ENCODE measurements at places on chromosomes 4 and X.

DNA sequence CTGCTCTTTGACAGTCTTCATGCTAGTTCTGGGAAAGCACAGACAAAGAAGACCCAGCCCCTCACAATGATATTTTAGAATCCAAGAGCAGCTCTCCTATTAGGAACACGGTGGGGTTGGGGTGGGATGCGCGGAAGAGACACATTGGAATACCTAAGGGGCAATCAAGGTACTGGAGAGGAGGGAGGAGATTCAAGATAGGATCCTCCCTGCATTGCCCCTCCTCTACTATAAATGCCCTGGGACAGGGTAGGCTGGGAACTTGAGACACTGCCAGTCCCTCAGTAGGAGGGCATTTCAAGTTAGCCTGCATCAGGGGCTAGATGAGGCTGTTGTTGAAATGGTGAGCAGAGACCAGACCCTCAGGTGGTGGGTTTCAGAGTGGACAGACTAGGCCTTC, 5.1 kb downstream of the MAGEB17 start:
- no peak for DNase-seq

- no peak for DNase-seq
Measured at GRCh38 chrX:24242649-24243175, 71.2 kb downstream of the SUPT20HL2 start.

DNA sequence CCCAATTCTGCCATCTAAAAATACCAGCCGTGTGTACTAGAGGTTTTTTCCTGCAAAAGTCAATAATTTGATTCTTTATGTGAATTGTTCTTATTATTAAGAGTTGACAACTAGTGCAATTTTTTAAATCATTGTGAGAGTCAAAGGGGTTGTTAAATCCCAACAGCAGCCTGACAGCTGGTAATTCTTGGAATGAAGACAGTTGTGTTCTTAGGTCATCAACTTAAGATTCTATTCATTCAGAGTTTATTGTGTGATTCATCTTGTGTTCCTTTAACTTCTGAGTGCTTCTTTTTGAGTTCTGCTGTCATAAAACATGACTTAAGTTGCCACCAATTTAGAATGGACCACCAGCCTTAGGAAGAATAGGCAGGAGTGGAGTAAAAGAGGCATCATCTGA, 329.0 kb downstream of the NAF1 start:
- DNase-seq: no peak

DNA sequence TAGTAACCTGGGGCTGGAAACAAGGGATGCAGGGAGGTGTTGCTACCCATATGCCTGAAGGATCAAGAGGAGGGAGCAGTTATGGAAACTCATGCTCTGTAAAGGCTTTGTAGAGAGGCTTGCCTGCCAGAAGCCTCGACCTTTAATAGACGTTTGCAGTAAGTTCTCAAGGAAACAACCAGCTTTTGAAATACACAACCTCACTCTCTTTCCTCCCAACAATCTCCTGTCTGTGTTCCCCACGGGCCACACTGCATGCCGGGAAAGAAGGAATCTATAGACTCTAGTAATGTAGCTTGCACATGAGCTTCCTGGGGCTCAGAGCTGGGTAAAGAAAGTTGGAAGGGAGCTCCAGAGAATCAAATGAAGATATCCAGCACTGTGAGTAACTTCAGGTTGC, 101.6 kb upstream of the PACRGL start:
- no peak for DNase-seq

DNA sequence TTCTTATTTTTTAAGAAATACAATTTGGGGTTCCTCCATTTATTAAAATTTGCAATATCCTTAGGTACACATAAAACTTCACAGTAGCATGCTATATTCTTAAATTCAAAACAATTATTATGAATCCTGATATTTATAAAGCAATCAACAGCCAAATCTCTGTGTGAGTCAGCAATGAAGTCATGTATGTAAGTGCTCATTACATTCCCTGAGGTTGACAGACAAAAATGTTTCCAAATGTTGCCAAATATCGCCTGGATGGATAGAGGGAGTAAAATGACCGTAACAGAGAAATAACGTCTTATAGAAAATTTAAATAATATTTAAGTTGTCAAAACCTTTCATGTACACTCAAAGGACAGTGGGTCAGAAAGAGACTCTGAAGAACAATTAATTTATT, 220.0 kb downstream of the PCDH18 start:
- DNase-seq: no peak

DNA sequence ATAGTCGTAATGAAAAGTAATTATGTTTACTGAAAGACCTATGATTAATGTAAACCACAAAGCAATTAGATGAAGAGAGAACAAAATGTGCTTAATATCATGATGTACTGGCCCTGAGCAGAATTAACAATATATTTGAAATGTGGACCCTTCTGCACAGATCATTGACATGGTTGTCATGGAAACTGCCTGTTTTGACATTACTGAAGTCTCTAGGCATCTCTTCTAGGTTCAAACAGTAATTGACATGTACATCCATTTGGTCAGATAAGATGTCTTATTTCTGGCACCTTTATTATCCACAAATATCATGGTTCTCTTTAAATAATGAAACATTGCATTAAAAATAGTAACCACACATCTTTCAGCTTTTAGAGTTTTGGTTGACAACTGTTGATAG, 251.7 kb upstream of the GNPDA2 start:
- DNase-seq: no peak

- DNase-seq: no peak
Measured at GRCh38 chr4:48227662-48228061, 42.0 kb downstream of the TEC start.

DNA sequence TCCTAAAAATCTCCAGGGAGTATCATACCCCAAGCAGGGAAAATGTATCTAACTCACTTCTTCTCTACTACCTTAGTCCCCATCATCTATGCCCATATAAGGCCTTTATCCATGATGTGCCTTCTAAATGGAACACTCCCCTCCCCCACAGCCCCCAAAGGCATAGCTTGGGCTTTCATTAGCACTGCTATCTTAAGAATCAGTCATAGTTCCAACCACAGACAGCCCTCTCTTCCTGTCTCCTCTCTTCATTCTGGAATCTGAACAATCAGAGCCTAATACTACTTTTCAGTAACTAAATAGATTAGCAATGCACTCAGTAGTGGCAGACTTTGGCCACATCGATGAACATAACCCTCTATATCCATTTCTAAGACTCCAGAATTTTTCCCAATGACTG, 313.2 kb upstream of the DKK2 start:
- DNase-seq: no peak

DNA sequence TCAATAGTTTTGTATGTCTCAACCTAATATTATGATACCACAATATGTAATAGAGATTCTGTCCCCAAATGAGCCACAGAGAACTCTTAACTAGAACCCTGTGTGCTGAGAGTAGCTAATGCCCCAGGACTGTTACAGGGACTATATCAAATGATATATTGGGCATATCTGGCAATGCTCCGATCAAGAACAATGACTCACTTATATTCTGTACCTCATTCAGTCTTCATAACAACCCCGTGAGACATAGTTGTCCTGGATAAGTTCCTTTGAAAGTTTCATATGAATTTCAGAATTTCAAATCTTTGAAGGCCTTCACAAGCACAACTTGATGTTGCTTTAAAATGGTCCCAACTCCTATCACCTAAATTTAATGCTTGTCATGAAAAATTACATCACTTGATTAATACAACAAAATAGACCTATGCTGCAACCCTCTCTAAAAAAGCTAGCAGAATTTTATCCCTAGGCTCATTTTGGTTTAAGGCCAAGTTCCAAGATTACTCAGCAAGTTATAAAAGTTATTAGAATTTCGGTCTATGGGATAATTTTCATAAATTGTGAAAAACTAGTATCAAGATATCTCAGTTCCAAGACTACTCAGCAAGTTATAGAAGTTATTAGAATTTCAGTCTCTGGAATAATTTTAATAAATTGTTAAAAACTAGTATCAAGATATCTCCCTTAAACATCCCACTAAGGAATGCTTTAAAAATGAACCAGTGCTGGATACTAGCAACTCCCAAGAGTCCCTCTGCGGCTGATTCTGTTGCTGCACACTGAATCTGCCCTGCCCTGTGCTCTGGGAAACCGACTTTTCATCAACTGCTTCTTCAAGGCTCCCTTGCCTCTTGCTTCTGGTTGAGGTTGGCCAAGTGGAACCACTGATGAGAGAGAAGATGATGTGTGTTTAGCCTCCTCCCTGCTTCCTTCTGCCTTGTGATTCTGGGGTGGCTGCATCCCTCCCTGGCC, 6.0 kb upstream of the ANXA3 start:
- no peak for DNase-seq

GRCh38 chr4:1686440-1687036, 2.4 kb upstream of the FAM53A start:
- no peak for DNase-seq

GRCh38 chr4:152729466-152729865, 49.7 kb upstream of the TMEM154 start:
- no peak for DNase-seq

GRCh38 chrX:102849396-102849795, 87.7 kb upstream of the RAB40AL start:
- DNase-seq: no peak

DNA sequence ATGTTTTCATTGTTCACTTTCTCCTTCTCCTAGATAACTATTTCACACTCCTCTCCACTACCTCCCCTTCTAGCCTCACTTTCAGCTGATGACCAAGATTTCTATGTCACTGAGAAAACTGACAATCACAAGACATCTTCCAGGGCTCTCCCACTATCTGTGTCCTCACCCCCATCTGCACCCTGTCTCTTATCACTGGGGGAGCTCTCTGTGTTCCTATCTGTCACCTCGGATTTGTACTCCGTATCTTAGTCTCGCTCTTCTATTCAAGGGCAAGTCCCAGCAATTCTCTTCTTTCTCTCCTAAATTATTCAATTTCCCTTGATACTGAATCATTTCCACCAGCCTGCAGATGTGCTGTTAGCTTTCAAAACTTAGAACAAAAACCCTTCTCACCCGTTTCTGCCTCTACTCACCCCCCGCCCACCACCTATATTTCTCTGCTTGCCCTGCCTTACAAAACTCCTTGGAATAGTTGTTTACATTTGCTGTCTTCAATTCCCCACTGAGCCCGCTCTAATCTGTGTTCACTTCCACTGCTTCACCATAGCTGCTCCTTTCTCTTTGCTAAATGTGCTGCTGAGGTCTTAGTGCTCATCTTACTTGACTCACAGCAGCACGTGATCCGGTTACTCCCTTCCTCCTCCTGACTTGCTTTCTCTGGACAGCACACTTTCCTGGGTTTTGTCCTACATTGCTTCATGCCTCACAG, 293.2 kb downstream of the UNC5C start:
- no peak for DNase-seq

- DNase-seq: no peak
Measured at GRCh38 chr4:138090918-138091676, 151.1 kb downstream of the SLC7A11 start.

GRCh38 chrX:101091817-101092216, 6.2 kb upstream of the CENPI start:
- DNase-seq: no peak

- no peak for DNase-seq
Measured at GRCh38 chr4:107468812-107469211, 251.2 kb downstream of the PAPSS1 start.

GRCh38 chrX:10798041-10798440, 177.7 kb upstream of the MID1 start:
- no peak for DNase-seq

DNA sequence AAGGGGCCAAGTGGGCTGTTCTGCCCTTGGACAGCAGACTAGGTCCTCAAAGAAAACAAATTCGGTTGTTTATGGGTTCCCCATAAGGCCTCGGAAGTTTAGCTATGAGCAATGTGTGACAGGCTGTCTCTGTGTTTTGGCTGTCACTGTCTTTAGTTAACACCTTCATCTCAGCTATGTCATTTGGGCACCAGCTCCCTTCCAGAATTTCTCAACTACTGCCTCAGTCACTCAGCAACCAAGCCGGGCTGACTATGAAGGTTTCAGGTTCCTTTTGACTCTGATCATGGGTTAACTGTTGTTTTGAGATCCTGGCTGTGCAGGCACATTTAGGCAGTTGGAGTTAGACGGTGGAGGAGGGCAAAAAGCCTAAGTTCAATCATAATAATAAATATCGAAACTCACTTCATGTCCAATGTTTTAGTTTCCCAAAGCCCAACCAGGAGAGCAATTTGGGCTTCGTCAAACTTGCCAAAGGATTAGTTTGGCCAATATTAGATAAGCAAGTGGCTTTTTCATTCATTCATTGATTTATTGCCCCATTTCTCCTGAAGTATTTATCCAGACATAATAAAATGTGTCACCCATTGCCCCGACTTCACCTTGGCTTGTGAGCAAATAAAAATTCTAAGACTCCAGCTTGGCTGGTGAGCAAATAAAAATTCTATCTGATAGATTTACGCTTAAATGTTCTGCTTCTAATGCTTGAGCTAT, 9.1 kb upstream of the PAGE1 start:
- DNase-seq: no peak

GRCh38 chr4:24655326-24655725, 71.0 kb upstream of the DHX15 start:
- DNase-seq: no peak

- DNase-seq: no peak
Measured at GRCh38 chr4:13984991-13985800, 357.7 kb upstream of the BOD1L1 start.

DNA sequence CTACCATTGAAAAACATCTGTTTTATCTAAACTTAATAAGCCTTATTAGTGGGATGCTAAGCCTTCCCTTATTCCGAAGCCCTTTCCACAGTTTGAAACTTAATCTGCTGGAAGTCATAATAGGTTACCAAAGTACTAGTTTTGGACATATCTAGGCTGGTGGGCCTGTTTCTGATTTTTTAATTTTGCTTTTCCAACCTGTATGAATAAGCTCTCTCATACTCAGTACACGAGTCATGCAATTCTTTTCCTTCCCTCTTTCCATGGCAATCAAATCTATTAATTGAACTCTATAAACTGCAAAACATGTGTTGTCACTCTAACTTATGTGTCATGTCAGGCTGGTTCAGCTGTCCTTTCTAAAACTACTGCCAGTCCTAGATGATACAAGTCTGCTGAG, 91.0 kb downstream of the AMMECR1 start:
- DNase-seq: no peak

- DNase-seq: no peak
Measured at GRCh38 chr4:161186012-161186411, 977.8 kb downstream of the FSTL5 start.

GRCh38 chr4:10045481-10045880, 24.2 kb upstream of the SLC2A9 start:
- DNase-seq: no peak

DNA sequence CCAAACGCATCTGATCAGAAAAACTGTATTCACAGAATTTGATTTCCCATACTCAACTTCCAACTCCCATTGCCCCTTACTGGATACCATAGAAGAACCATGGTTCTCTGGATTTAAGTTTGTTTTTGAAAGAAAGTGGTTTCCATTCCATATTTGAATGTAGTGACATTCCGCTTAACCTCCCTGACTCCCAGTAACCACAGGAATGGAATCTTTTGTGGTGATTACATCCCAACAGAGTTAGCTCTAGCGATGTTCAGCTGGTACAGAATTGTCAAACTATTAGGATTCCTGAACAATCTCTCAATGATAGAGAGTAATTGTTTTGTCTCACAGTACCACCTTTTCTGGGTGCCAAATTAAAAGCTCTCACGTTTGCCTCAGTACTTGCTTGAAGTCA, 1.7 kb downstream of the NUDT10 start:
- DNase-seq: no peak

- no peak for DNase-seq
Measured at GRCh38 chrX:80663331-80663730, 146.3 kb downstream of the BRWD3 start.

GRCh38 chr4:102774254-102774653, 13.5 kb upstream of the MANBA start:
- no peak for DNase-seq
